Activated T-cell treated with anti-CD3 and anti-CD28 coated beads, Interleukin-2, amount 50 U/mL, for 4 hours (primary cell): ENCODE measurements at places on chromosomes 7 and 10.

DNA sequence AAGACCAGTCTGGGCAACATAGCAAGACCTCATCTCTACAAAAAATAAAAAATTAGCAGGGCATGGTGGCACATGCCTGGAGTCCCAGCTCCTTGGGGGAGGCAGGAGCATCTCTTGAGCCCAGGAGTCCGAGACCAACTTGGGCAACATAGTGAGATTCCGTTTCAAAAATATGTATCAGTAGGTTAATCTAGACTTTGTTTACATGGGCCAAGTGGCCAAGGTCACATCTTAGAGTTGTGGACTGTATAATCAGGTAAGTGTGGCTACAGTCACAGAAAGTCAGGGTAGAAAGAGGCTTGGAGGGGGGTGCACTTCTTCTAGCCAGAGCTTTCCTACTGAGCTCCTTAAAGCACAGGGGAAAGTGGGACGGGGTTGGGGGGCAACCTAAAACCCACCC lies 174.4 kb downstream of the CUX1 start:
- no peak for DNase-seq

DNA sequence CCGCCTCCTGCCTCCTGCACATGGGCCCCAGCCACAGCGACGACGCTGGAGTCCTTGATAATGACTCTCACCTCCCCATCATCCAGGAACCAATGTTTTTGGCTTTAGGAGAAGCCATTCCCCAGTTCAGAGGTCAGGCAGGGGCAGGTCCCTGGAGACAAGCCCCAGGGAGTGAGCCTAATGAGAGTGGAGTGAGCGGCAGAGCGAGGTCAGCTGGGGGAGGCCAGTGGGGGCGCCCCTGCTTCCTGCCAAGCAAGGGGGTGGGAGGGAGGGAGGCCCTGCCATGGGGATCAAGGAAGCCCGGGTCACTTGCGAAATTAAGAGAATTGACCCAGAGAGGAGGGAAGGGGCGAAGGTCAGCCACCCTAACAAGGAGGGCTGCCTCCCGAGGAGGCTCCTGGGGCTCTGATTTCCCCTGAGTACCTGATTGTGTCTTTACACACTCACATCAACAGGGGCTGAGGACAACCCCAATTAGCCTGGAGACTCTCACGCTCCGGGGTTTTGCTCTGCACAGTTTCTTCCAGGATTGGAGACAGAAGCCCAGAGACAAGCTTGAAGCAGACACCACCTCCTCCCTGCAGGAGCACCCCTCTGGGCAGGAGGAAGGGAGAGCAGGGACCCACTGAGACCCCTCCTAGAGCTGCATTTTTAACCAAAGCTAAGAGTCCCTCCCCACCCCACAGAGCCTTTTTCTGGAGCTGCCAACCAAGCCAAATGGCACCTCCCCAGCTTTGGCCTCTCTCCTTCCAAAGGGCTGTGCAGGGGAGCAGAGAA lies 112.1 kb downstream of the COL13A1 start:
- DNase-seq = no peak

DNA sequence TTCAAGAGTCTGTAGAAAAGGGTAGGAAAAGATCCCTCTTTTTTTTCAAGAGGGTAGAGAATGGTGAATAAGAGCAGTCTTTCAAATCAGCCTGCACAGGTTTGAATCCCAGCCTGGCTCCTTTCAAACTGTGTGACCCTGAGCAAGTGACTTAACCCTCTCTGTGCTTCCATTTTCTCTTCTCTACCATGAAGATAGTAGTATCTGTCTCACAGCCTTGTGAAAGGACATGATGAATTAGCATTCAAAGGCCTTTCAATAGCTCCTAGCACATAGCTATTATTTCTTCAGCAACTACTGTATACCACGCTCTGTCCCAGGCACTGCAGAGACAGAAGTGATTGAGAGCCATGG lies 25.4 kb downstream of the LEP start:
- no peak for DNase-seq

GRCh38 chr10:104043185-104043830 lies 42.4 kb downstream of the COL17A1 start:
- no peak for DNase-seq

DNA sequence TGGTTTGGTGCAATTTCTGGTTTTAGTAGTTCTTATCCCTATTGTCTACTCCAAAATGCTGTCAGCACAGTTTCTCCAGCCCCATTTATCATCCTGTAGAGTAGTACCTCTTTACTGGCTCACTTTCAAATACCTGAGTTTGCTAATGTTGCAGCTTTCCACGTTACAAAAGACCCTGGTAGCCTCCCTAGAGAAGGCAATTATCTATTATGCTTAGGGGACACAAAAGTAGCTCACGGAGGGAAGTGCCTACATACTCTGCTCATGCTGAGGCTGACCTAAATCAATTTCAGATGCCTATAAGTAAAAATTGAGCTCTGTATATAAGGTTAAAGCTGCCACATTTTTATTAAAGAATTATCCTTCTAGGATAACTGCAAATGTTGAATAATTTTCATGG lies 603.6 kb downstream of the CNTNAP2 start:
- no peak for DNase-seq

DNA sequence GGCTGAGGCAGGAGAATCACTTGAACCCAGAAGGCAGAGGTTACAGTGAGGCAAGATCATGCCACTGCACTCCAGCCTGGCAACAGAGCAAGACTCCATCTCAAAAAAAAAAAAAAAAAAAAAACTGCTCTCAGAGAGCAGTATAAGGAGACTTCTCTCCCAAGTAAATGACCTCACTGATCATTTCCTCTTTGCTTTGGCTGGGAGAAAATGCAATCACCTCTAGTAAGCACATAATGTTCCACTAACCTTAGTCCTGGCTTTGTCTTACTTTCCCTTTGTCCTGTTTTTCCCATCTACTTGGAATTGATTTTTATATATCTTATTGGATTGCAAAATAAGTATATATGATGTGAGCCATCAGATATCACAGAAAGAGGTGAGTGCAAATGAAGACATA lies 2.5 kb downstream of the SLC25A13 start:
- no peak for DNase-seq
